ENCODE measurements at places on chromosomes 4 and X.

DNA sequence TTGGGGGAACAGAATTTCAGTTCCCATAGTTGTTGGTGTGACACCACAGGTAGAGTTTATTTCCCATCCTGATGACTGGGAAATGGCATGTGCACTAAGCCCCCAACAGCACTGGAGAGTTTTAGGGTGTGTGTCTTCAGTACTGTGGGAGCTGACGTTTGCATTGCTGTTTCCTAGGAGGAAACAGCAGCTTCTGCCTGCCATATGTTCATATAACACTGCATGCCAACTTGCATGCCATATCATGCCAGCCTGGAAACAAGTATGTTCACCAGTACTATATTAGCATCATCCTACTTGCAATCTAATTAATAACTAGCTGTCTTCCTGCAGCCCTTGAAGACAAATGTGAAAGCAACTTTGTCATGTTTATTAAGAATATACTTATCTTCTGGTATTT is 58.2 kb downstream of the NAA11 start:
- peak; percentile 4 for DNase-seq

- DNase-seq = peak; percentile 71
These were observed 4.2 kb downstream of the LETM1 start for GRCh38 chr4:1851575-1852410.

GRCh38 chrX:65203545-65203944 is 227.3 kb upstream of the ZC4H2 start:
- DNase-seq = no peak

DNA sequence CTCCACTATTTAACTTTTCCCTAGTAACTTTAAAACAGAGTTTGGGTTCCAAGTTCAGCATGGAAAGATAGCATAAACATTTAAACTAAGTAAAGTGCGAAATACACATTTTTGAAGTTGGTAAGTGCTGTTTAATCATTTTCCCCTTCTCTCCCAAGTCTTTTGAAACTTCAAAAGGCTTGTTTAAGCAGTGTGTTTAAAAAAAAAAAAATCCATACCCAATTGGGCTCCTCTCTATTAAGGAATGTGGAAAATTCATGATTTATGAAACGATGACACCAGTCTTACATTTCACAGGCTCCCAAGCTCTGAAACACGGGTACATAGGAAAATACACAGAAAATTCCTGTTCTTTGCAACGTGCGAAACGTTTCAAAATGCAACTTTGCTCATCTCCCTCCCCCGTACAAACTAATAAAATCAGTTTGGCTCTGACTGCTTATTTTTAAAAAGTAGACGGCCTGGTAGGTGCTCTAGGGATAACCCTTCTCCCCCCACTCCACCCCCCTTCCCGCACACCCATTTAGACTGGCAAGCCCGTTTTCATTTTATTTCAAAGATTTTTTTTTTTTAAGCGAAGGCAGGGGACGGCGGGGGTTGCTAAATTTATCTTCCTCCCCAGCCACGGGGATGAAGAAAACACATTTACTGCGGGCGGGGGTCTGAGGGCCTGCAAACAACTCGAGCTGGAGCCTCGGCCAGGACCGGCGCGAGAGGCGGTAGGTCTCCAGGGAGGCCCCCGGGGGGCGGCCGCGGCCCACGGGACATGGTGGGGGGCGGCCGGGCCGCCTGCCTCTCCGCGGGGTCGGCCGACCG is 786 bp upstream of the ZFX start:
- peak; percentile 10 for DNase-seq

DNA sequence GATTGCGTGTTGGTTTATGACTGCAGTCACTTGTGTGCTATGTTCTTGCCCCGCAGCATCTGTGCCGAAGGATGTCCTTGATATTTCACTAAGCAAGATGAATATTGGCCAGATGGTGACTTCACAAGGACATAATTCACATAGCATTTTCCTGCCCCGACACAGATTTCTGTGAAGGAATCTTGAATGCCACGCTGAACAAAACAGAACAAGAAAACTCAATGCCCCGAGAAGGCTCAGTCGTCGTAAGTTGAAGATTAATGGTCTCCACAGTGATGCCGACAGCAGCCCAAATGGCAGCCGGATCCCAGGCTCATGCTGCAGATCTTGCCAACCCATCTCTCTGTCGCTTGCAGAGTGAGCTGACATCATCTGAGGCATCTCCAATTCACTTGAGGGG is 145.9 kb downstream of the CPEB2 start:
- DNase-seq = no peak

DNA sequence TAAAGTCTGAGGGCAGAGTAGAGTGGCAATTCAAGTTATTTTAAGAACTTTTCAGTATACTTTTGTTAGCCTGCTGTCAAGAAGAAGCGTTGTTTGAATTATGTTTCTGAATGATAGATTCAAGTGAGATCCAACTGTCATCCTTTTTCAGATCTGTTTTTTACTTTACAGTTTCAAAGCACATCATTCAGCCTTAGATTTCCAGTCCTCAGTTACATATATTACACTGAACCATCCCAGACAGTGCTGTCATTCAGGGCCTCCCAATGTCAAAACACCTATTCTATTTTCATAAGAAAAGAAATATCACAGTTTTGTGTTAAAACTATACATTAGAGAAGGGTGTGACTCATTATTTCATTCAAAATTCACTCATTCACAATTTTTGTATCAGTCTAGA is 856.9 kb downstream of the ADGRL3 start:
- DNase-seq = no peak

- DNase-seq = no peak
These were observed 31.3 kb downstream of the MAP7D3 start for GRCh38 chrX:136219893-136220292.

- DNase-seq = no peak
These were observed 48.8 kb downstream of the CLDN34 start for GRCh38 chrX:10015723-10016518.

DNA sequence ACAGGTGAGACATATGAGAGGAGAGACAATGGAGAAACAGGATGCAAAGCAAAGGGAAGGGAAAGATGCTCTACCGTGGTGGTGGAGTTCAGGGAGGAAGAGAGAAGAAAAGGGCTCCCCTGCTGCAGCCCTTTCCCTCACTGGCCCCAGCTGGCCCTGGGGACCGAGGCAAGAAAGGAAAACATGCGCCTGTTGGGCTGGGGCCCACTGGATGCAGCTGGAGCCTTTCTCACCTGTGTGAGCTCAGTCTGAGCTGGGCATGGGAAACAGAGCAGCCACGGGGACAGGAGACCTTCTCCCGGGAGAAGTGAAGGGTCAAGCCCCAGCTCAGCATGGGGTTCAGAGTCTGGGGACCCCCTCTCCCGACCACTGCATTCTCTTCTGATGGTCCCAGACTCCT is 11.9 kb downstream of the NXF3 start:
- DNase-seq = no peak

GRCh38 chr4:41644915-41645295 is 103.6 kb downstream of the PHOX2B start:
- DNase-seq = no peak

DNA sequence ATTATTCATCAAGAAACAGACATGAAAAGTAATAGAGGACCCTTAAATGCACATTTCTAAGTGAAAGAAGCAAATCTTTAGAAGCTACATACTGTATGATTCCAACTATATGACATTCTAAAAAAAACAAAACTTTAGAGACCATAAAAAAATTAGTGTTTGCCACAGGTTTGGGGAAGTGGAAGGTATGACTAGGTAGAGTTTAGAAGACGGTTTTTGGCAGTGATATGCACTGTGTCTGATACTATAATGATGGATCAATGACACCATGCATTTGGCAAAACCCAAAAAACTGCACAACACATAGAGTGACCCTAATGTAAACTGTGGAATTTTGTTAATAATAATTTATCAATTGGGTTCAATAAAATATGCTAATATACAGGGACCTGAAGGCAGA is 54.5 kb downstream of the LCORL start:
- no peak for DNase-seq

GRCh38 chr4:52028970-52029369 is 8.8 kb upstream of the LRRC66 start:
- no peak for DNase-seq

DNA sequence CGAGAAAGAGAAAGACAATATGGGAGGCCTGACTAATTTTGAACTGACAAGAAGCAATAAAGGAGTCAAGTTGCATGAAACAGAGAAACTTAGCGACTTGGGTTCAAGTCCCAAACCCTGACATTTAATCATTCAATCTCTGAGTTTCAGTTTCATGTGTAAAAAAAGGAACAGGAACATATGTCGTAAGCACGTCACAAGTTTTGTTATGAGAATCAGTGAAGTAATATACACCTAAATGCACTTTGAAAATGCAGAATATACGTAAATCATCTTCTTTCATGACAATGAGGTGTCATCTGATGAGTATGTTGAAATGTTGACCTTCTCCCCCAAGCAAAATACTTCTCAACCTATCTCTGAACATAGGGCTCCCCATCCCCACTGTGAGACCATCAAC is 10.4 kb downstream of the ACOT9 start:
- DNase-seq = no peak

DNA sequence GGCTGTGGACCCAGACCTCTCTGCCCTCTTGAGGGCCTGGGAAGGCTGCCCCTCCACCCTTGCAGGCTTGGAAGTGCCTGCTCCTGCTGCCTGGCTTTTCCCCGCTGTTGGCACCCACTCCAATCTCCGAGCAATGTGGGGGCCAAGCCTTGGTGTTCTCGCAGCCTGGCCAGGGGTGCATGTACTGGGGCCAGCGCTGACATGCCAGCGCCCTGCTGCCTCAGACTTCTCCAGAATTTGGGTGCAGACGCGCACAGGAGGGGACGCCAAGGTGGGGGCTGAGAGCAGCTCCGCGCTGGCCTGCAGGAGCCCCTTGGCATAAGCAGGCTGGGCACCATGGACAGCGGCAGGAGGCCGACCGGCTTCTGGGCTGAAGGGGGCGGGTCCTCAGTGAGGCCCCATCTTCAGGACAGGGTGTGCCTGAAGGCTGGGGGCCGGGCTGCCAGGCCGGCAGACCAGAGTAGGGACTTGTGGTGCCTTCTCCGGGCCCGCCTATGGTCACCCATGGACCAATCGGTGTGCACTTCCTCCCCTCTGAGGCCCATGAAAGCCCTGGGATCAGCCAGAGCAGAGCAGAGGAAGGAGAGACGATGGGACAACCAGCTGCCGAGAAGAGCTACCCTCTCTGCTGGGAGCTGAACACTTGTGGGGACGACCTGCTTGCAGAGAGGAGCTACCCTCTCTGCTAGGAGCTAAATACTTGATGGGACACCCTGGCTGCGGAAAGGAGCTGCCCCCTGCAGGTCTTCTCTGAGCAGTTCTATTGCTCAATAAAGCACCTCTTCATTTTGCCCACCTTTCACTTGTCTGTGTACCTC is 118.3 kb downstream of the DNAAF6 start:
- peak; percentile 19 for DNase-seq

DNA sequence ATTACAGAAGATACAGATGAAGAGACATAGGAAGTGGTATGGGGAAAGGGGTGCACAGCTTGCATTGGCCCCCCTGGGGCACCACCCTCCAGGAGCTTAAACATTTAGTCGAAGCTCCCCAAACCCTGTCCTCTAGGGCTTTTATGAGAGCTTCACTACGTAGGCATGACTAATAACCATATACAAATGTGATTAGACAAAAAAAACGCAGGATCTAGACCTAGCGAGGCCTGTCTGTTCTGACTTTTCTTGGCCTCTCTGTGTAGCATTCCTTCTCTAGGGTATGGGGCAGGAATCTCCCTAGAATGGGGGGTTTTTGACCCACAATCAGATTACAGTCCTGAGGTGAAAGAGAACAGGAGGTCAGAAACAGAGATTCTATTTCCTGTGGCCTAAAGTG is 293.7 kb upstream of the GALNTL6 start:
- no peak for DNase-seq

DNA sequence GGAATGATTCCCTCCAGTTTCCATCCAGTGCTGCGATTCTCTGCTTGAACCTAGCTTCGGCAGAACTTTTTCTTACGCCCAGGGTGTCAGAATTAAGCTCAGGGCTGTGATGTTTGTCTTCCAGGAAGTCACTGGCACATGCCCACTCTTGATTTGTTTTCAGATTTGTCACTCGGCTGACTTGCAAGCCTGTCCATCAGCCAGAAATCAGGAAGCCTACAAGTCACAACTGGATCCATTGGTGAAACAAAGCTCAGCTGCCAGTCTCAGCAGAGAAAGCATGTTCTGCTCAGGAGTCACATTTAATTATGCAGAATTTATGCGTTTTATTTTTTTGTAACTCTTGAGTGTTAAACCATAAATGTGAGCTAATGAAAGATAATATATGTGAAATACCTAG is 38.2 kb upstream of the PNPLA4 start:
- DNase-seq = no peak

DNA sequence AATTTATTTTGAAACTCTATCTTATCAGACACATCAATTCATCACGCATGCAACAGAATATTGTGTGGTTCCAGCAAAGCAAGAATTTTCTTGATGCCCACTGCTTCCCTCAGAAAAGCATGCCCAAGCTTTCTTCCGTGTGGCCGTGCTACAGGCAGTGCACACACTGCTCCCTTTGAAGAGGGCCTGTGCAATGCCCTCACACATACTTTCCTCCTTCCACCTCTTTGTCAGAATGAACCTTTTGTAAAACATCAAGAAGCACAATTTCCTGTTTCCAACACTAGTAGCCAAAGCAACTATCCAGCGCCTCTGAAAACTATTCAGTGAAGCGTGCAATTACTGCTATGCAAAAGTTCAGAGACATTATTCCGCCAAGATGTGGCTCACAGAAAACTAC is 201.7 kb downstream of the NLGN4X start:
- DNase-seq = no peak

DNA sequence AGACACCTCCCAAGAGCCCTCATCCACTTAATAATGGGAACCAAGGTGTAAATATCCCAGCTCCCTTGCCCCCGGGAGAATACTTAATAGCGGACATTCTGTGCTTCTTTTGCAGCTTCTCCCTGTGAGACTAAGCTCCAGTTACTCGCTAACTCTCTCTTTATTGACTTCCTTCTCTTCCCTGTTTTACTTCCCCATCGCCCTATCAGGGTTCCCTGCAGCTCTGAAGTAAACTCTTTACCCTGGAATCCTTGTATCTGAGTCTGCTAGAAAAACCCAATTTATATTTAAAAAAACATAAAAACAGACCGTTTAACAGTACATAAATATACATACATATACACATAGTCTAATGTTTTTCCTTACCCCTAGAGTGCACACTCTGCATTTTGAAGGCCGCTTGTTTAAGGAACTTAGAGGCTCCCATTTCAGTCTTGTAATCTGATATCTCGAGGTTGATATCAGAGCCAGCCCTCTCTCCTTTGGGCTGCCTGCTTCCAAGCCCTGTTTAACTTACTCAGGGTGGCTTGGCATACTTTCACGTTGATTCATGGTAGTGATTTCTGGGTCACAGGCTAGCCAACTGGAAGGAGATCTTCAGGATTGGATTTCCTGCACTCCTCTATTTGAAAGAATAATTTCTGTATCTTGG is 177.4 kb upstream of the SCML1 start:
- DNase-seq = no peak

DNA sequence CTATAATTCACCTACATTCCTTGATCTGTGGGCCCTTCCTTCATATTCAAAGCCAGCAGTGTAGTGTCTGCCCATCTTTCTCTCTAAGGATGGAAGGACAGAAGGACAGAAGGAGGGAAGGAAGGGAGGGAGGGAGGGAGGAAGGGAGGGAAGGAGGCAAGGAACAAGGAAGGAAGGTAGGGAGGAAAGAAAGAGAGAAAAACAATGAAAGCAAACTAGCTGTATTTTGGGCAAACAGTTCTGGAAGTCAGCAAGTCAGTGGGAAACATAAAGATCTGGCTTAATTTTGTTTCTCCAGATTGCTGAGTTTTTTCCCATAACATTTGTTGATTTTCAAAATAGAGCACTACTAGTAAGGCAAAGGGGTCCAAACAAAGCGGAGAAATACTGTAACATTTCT is 555.2 kb upstream of the EPHA5 start:
- DNase-seq = no peak

All from cerebellum (tissue), 4 donors.